ENCODE measurements at places on chromosomes 7 and 10.

DNA sequence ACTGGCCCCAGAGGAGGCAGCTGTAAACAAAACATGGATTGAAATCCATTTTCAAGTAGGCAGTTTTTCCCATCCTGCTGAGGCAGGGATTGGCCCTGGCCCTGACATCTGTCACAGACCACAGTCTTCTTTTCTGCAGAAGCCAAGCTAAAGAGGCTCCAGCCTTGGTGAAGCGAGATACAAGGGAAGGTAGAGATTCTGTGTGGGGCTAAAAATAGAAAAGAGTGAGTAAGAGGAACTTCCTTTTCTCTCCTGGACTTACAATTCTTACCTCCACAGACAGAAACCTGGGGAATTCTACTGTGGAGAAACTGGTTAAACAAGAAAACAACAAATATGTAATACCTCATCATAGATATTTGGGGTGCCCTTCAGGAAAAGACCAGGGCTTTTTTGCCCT, 624.8 kb upstream of the FZD8 start:
- no peak for DNase-seq

GRCh38 chr7:108442039-108442568, 14.1 kb downstream of the NRCAM start:
- no peak for DNase-seq

- DNase-seq, result no peak
Observed at GRCh38 chr7:91657483-91658071, 222.9 kb downstream of the MTERF1 start.

GRCh38 chr10:71985542-71986250, 21.5 kb downstream of the CHST3 start:
- no peak for DNase-seq

GRCh38 chr10:1807196-1807595, 69.9 kb upstream of the ADARB2 start:
- DNase-seq, result no peak

- DNase-seq, result no peak
Observed at GRCh38 chr10:18155321-18155720, 15.1 kb downstream of the CACNB2 start.

DNA sequence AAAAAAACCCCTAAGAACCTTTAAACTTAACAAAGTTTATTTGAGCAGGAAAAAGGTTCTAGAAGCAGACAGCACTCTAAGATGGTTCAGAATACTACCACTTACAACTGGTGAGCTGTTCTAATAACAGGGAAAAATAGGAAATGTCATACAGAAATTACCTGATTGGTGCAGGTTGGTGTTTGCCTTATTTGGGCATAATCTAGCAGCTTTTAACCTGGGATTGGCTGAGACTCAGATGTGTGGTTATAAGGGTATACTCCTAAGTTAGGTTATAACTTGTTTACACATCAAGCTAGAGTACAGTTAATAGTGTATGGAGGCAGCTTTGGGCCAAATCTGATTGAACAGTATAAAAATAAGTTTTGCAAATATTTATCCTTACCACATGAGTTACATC, 59.8 kb downstream of the MAPK8 start:
- DNase-seq, result no peak

GRCh38 chr10:63494951-63495350, 26.2 kb upstream of the REEP3 start:
- DNase-seq, result no peak

DNA sequence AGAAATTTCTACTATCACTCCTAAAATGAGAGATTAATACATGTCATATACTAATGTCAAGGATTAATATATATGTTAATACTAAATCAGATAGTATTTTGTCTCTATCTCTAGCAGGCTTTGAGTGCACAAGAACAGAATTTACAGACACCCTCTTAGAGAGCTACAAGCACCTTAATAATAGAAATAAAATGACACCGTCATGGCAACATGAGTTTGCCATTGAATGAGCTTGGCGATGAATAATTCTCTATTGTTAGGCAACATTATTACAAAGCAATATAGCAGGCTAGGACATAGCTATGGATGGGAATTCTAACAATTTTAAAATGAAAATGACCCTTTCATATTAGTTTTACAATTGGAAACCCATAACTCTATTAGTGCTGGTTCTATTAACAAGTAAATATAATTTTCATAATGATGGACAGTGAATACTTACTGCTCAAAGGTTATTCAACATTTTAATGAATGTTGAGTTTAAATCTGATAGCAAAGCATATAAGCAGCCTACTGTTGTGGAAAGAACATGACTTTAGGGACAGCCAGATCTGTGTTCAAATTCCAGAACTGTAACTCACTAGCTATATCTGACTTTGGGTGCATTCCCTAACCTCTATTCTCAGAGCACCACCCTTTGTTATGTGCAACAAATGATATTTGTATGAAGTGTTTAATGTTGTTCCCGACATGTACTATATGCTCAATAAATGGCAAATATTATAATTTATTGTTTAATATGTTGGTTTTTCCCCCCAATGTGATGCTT, 184.5 kb upstream of the DKK1 start:
- DNase-seq, result no peak

DNA sequence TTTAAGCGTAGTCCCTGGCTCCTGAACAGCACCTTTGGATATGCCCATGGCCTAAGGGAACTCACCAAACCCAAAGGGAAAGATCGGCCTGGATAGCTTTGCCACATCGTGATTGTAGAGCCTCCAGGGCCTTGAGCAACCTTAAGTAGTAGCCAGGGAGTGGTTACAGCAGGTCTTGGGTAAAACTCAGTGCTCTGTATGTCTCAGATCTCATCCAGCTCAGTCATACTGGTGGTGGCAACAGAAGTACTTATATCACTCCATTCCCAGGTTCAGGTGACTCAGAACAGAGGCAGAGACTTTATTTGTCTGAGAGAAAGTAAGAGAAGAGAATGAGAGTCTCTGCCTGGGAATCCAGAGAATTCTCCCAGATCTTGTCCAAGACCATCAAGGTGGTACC, 39.1 kb upstream of the AASS start:
- DNase-seq, result no peak

GRCh38 chr10:130928306-130928705, 383.2 kb downstream of the TCERG1L start:
- no peak for DNase-seq

DNA sequence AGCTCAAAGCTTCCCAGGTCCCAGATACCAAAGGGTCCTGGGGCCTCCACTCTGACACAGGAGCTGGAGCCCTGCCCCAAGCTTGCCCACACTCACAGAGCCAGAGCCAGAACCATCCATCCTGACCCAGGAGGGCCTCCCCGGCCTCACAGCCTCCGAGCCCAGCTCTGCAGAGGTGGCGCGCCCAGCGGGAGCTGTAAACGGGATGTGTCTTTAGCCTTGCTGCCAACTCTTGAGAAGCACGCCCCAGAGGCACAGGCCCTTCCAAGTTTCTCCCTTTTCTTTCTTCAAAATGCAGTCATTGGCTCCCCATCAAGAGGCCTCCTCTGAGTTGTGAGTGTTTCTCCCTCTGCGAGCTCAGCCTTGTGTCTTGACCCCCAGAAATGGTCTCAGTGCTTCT, 75.0 kb downstream of the PDGFA start:
- no peak for DNase-seq

DNA sequence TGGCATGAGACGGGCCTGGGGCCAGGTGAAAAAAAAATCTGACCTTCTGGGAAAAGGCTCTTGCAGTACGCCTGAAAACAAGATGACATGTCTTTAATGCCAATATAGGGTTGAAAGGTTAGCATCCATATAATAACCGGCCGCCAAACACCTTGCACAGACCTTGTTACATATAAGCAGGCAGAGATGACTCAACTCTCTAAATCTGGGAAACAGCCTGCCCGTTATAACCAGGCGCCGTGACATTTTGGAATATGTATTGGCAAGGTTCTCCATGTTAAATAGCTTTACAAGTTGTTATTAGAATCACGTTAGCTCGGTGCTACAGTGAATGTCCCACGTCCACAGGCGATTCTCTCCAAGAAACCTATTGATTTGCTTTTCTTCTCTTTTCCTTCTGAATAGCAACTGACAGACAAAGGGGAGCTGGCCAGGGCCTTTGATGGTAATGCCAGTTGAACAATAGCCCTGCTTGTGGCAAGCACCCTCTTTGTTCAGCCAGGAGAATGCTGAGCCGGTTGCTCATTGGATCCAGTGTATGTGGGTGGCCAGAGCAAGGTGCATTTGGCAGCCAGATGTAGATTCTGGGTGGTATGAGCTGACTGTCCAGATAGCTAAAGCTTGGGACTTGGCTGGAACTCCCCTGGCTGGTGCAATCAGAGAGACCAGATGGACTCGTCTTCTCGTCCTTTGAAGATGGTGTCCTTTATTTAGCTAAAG, 80.1 kb upstream of the AUTS2 start:
- no peak for DNase-seq

GRCh38 chr7:34104115-34104514, 198.8 kb downstream of the BMPER start:
- DNase-seq, result no peak

- no peak for DNase-seq
Observed at GRCh38 chr10:44354771-44355170, 30.1 kb downstream of the CXCL12 start.

GRCh38 chr7:1508277-1508758, 4.1 kb upstream of the INTS1 start:
- DNase-seq, result no peak

All from stimulated activated CD8-positive, alpha-beta memory T cell treated with anti-CD3 and anti-CD28 coated beads, Interleukin-4, amount 100 ng/mL, for 4 hours (primary cell).